ENCODE measurements at places on chromosomes 1 and 21.

GRCh38 chr1:206427291-206427690 lies 43.0 kb upstream of the IKBKE start:
- H3K27ac ChIP-seq, result no peak overlapping the region
- peaks cover 47% of the 10 kb centered on the region for H3K36me3 ChIP-seq
- DNase-seq, result no peak
- H3K4me1 ChIP-seq, result no peaks in the 10 kb centered on the region

DNA sequence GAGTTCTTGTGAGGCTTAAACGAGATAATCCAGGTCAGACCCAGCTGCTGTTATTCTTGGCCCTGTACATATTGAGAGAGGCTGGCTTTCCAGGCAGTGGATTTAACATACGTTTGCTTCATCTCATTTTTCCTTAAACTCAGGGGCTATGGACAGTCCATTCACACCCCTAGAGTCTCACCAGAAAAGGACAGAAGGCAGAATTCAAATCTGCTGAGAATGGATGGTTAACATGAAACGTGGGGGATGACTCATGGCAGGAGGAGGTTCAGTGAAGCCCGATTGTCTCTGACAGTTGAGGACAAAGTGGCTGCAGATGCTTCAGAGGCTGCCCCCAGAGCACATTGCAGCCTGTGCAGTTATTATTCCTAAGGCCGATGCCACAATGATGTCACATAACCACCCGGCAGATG lies 39.5 kb downstream of the TGFB2 start:
- H3K27me3 ChIP-seq, result no peaks in the 10 kb centered on the region
- H3K36me3 ChIP-seq, result no peaks in the 10 kb centered on the region
- DNase-seq, result no peak

DNA sequence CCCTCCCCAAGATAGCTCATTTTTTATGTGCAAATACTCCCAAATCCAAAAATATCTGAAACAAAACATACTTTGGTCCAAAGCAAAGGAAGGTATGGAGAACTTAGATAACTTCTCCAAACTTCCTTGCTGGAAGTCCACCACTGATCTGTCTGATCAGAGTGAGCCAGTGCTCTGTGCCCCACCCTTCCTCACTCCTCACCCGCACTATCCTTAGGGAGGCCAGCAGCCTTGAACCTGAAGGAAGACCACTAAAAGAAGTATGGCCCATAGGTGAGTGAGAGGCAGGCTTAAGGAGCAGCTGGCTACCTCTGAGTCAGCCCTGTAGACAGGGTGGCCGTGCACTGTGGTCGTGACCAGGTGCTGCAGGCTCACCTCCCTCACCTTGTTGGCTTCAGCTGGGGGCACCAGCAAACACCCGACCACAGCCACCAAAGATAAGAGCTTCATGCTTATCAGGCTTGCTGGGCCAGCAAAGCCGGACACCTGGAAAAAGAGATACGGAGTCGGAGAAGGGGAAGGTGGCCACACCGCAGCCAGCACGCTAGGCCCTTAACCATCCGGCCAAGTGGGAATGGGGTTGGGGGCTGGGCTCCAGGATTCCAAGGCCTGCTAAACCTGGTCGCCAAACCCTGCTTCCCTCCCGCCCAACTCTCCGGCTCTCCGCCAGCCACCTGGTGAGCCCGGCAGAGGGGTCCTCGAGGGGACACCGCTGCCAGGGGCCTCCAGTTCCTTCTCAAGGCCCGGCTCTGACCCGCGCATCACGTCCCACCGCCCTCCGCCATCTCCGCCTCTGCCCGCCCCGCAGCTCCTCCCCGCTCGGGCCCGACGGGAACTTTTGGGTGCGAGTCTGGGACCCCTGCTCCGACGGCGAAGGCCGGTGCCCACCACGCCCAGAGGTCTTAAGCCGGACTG lies 543 bp downstream of the TMEM9 start:
- peak overlapping the region; percentile 84 for H3K4me3 ChIP-seq
- H3K4me1 ChIP-seq, result peaks cover 11% of the 10 kb centered on the region
- DNase-seq, result no peak
- H3K27me3 ChIP-seq, result no peaks in the 10 kb centered on the region
- H3K36me3 ChIP-seq, result peaks cover 35% of the 10 kb centered on the region

GRCh38 chr1:53576381-53576801 lies 117.2 kb downstream of the DMRTB1 start:
- peak; percentile 63 for DNase-seq
- no peak overlapping the region for H3K4me3 ChIP-seq

DNA sequence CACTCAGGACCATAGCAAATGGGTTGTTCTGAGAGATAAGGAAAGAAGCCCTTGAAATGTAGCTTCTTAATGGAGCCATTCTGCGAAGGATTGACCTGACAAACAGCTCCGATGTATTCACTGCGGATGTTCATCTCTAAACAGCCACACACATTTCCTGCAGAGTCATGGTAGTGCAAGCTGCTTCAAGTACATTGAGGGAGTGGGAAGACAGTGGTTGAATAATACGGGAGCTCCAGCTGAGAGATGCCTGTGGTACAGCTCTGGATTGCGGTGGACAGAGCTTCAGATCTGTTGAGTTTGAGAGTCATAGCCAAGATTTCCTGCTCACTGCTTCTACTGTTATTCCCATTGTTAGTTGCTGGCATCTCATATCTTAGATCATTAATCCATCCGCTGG lies 86.6 kb downstream of the ZBTB18 start:
- no peaks in the 10 kb centered on the region for H3K27me3 ChIP-seq
- no peak for DNase-seq
- H3K36me3 ChIP-seq, result no peaks in the 10 kb centered on the region

DNA sequence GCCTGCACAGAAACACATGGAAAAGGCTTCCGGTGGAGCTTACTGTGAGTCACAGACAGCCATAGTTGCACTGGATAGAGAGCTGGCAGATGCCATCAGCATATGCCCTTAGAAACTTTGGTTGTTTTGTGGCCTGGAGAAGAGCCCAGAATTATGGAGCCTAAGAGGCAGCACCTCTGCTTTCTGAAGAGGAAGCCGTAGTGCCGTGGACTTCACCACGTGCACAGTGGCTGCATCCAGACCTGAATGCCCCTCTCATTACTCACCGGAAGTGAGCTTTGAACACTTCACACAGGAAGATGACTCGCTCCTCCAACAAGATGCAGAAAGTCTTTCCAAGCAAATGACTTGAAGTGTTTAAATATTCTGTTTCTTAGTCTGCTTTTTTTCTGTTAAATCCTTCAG lies 28.4 kb downstream of the JUN start:
- no peaks in the 10 kb centered on the region for H3K4me1 ChIP-seq
- no peak overlapping the region for H3K4me3 ChIP-seq
- DNase-seq, result no peak
- peak overlapping the region; percentile 95 for H3K27ac ChIP-seq
- no peaks in the 10 kb centered on the region for H3K36me3 ChIP-seq

DNA sequence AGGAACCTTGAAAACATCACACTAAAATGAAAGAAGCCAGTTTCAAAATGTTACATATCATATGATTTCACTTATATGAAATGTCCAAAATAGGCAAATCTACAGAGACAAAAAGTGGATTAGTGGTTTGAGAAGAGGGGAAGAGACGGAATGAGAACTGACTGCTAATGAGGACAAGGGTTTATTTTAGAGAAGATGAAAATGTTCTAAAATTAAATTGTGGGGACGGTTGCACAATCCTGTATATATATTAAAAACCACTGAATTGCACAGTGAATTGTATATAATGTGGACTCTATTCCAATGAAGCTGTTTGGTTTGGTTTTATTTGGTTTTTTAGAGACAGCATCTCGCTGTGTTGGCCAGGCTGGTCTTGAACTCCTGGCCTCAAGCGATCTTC lies 35.6 kb downstream of the PRPF38A start:
- H3K27ac ChIP-seq, result no peak overlapping the region
- no peak for DNase-seq
- no peak overlapping the region for H3K4me3 ChIP-seq
- peaks cover 3% of the 10 kb centered on the region for H3K4me1 ChIP-seq

GRCh38 chr1:37901893-37902225 lies 42.5 kb upstream of the MTF1 start:
- no peaks in the 10 kb centered on the region for H3K36me3 ChIP-seq
- H3K27me3 ChIP-seq, result no peaks in the 10 kb centered on the region
- H3K27ac ChIP-seq, result no peak overlapping the region

- peak overlapping the region; percentile 74 for H3K27ac ChIP-seq
- peaks cover 30% of the 10 kb centered on the region for H3K36me3 ChIP-seq
- no peak for DNase-seq
- no peak overlapping the region for H3K4me3 ChIP-seq
These were observed 147.8 kb downstream of the TLR5 start for GRCh38 chr1:222995236-222995580.

DNA sequence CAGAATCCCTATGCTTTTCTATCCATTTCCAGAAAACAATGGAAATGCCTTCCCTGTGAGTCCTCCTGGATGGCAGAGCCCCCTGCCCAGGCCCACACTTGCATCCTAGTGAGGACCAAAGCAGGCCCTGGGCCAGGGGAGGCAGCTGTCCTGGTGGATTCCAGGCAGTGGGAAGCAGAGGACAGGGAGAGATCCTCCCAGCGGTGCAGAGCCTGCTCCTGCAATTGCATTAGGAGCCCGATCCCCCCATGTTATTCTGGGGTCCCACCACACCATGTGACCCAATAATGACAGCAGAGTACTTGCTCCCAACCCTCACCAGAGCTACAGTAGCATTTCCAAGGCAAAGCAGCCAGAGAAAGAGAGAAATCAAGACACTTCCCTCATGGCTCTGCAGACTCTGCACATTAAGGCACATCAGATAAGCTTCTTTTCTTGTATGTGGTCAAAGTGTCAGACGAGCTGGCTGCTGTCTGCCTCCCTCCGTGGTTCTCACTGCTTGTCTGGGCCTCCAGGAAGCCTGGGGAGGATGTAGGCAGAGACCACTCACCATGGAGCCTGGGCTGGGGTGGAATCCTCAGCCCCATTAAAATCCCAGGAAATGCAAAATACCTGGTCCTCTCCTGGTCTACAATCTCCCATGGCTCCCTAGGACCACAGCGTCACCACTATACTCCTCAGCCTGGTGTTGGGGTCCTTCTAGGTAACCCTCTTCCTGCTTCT lies 54.9 kb upstream of the RUNX3 start:
- no peak overlapping the region for H3K4me3 ChIP-seq
- H3K36me3 ChIP-seq, result no peaks in the 10 kb centered on the region
- no peaks in the 10 kb centered on the region for H3K4me1 ChIP-seq
- H3K27me3 ChIP-seq, result peaks cover 19% of the 10 kb centered on the region
- H3K27ac ChIP-seq, result no peak overlapping the region

DNA sequence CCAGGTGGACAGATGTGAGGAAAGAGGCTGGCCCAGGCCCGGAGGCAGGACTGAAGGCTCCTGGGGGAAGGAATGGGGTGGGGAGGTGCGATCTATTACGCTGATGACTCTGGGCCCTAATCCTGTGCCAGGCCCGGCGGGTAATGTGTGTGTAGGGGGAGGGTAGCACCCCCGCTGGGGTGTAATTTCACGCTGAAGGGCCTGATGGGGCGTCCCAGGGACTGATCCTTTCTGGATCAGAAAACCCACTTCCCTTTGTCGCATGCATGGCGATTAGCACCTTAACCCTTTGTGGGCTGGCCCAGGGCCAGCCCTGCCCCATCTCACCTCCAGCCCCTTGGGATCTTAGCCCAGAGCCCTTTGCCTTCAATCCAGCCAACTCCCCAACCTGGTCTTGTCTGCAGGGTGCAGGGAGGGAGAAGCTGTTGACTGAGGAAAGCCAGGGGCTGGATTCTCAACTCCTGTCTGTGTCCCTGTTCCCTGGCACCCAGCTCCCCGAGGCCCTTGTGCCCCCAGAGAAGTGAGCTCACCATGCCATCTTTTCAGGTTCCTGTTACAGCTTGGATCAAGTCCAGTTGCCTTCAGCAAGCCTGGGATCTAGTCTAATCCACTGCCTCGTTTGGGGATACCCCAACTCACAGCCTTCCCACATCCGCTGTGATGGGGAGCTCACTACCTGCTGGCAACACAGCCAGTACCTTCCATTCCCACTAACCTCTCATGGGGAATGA lies 26.0 kb downstream of the KNCN start:
- H3K4me3 ChIP-seq, result no peak overlapping the region
- no peaks in the 10 kb centered on the region for H3K4me1 ChIP-seq
- H3K36me3 ChIP-seq, result no peaks in the 10 kb centered on the region
- no peaks in the 10 kb centered on the region for H3K27me3 ChIP-seq

GRCh38 chr1:219312967-219313366 lies 139.3 kb downstream of the LYPLAL1 start:
- 0 out of 2 replicates have a peak, but pooled peaks cover 5% of the 10 kb centered on the region for H3K4me1 ChIP-seq
- no peak for DNase-seq
- H3K27me3 ChIP-seq, result no peaks in the 10 kb centered on the region

DNA sequence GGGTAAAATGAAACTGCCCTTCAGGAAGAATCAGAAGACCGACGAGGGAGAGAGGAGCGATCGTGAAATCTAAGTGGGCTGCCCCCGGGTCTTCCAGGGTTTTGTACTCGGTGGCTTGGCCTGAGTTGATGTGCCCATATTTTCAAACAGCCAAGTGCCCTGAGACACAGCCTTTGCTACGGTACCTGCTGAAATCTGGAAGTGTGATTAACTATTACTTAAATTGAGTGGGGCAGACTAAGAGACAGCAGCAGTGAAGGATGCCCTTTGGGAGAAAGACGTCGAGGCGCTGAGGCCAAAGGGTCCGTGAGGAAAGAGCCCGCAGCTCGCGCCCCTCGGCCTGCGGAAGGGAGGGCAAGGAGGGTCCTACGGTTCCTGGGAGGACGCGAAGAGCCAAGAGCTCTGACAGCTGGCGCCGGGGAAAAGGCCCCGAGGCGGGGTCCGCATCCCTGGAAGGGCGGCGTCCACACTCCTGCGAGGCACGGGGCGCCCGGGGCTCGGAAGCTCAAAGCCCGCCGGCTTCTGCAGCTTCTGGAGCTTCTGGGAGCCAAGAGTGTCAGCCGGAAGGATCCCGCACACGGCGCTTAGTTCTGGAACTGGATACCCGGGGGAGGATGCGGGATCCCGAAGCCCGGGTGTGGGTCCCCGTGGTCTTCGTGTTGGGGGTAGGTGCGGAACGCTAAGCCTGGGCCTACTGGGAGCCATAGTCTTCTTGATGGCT lies 15.4 kb upstream of the RNU1-4 start:
- peak; percentile 44 for DNase-seq
- no peak overlapping the region for H3K4me3 ChIP-seq
- no peaks in the 10 kb centered on the region for H3K36me3 ChIP-seq

- no peaks in the 10 kb centered on the region for H3K27me3 ChIP-seq
- H3K27ac ChIP-seq, result no peak overlapping the region
- no peaks in the 10 kb centered on the region for H3K4me1 ChIP-seq
- no peaks in the 10 kb centered on the region for H3K36me3 ChIP-seq
- H3K4me3 ChIP-seq, result no peak overlapping the region
These were observed 47.9 kb upstream of the RUNX1 start for GRCh38 chr21:35096959-35097358.

DNA sequence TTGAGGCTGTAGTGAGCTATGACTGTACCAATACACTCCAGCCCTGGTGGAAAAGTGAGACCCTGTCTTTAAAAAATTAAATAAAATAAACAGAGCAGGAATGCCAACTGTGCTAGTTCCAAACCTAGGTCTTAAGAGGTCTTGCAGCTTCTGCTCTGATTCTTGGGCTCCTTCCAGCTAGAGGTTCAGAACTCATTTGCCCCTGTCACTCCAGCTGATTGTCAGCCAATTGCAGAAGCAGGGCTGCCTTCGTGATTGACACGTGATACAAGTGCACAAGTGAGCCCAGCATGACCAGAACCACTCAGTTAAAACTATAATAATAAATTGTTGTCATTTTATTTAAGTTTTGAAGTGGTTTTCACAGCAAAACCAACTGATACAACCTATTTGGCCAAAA lies 298.4 kb downstream of the USP25 start:
- no peaks in the 10 kb centered on the region for H3K4me1 ChIP-seq
- no peak overlapping the region for H3K4me3 ChIP-seq
- H3K27ac ChIP-seq, result no peak overlapping the region
- no peak for DNase-seq
- H3K27me3 ChIP-seq, result no peaks in the 10 kb centered on the region

All from SK-N-SH (cell line).